ENCODE measurements at places on chromosomes 11 and 22.

DNA sequence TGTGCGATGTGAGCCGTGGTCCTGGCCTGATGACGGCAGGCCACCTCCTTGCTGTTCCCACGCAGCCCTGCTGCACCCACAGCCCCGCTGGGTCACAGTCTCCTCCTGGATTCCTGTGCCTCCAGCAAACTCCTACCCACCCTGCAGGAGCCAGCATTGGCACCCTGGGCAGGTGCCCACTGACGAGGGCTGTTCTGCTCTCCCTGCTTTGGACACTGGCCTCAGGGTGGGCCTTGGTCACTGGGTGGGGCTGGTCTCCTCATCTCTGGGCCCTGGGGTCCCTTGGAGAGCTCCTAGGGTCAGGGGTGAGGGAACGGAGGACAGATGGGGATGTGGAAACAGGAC lies 12.7 kb downstream of the TSPAN4 start:
- DNase-seq, result no peak

GRCh38 chr11:8777907-8778767 lies 95.5 kb downstream of the RPL27A start:
- DNase-seq, result no peak

GRCh38 chr11:74957937-74958629 lies 9.0 kb downstream of the SPCS2 start:
- DNase-seq, result no peak

GRCh38 chr22:37559901-37560607 lies at the start of gene CDC42EP1:
CDC42EP1 (plus strand) TSS chr22:37560480; CDS start chr22:37566350, 5,870 bp downstream.
- DNase-seq, result no peak

- DNase-seq, result peak; percentile 24
These were observed 124.3 kb downstream of the TRIM29 start for GRCh38 chr11:120013325-120014250.

DNA sequence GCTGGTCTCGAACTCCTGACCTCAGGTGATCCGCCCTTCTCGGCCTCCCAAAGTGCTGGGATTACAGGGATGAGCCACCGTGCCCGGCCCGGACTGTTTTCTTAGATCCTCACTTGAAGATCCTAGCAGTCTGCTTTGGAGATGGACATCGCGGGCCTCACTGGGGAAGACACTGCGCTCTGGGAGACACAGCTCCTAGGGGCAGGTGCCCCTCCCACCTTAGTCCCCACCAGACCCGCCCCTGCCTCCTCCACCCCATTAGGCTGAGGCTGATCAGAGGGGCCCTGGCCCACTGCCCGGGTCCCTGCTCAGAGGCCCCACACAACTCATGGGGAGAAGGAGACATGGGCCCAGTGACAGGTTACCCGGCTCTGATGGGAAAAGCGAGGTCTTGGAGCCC lies 11.3 kb upstream of the LTO1 start:
- DNase-seq, result no peak

GRCh38 chr11:79045018-79045799 lies 395.6 kb downstream of the TENM4 start:
- DNase-seq, result no peak

DNA sequence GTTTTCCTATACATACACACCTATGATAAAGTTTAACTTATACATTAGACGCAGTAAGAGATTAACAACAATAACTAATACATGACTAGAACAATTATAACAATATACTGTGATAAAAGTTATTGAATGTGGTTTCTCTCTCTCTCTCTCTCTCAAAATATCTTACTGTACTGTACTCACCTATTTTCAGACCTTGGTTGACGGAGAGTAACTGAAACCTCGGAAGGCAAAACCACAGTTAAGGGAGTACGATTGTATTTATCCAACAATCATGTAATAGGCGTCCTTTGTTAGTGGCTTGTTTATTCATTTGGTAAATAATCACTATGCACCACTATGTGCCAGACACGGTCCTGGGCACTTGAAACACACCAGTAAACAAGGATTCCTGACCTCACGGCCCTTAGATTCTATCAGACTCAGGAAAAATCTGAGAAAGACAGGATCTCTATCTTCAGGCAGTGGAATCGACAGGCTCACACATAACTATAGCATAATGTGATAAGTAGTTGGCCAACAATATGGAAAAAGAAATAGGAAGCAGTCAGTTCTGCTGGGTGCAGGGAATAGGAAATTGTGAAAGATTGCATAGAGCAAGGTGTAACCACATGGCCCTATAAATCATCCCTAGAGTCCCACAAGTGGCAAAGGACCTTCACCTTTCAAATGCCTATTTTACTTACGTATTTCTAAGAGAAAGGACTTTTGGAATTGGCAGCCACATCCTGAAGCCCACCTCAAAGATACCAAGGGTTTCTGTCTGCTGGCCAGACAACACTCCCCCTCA lies 12.0 kb downstream of the ETS1 start:
- no peak for DNase-seq

All from activated T-cell treated with anti-CD3 and anti-CD28 coated beads, Interleukin-2, amount 50 U/mL, for 48 hours (primary cell).